ENCODE measurements at places on chromosomes 2 and 18.

GRCh38 chr2:222433332-222434173, 9.2 kb downstream of the SGPP2 start:
- DNase-seq, result no peak

GRCh38 chr2:65574993-65575392, 142.6 kb upstream of the SPRED2 start:
- no peak for DNase-seq

GRCh38 chr2:221486106-221486505, 86.0 kb downstream of the EPHA4 start:
- DNase-seq, result no peak

DNA sequence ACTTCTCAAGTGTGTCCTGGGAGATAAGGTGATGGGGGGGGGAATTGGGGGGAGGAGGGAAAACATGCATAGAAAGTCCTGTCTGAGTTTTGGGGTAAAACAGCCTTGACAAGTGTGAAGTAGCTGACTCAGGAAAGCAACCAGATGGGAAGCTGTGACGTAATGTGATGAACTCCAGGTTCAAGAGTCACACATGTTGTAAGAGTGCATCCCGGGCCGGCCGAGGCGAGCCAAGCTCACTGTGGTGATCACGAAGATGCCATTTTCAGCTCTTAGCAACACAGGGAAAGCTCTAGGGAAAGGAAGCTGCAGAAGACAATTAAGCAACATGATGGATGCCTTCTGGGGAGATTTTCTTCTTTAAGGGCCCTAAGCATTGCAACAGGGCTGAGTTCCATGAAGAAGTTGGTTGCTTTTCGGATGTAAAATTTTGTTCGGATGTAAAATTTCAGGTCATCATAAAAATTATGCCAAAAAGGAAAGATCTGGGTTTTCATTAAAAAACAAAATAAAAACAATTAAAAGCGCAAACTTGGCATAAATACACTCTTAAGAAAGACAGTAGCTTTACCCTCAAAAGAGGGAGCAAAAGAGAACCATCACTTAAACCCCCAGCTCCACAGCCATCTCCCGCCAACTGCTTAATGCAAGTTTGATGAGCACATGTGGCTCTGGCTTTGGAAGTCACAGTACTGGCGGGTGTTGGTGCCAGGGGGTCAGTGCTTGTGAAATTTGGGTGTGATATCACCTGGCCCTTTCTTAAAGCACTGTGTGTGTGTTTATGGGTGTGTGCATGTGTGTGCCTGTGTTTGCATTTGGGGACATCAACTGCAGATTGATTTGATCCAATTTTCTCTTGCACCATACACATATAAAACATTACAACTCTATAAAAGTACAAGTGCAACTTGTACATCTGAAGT, 19.1 kb downstream of the SERTAD2 start:
- DNase-seq, result no peak

DNA sequence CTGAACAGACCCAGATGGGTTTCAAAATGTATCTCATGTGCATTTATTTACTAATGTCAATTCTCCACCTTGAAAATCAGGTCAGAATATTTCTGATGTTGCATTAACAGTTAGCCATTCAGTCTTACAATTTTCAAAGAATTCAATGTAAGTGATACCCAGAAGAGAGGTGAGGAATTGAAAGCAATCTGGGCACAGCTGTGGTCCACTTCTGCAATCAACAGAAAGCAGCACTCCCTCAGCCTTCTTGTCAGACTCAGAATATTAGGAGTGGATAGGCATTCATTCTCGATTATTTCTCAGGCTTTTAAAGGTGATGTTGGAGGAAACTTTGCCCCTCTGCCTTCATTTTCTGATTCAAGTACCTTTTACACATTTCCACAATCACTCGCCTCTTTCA, 15.7 kb downstream of the CCL20 start:
- no peak for DNase-seq

- DNase-seq, result no peak
Measured at GRCh38 chr18:55634545-55634944, 46.6 kb upstream of the TCF4 start.

- peak; percentile 70 for DNase-seq
Measured at GRCh38 chr2:224401641-224402342, at the start of gene FAM124B. Gene FAM124B (minus strand): TSS chr2:224402107. CDS start chr2:224401768, 339 bp downstream.

DNA sequence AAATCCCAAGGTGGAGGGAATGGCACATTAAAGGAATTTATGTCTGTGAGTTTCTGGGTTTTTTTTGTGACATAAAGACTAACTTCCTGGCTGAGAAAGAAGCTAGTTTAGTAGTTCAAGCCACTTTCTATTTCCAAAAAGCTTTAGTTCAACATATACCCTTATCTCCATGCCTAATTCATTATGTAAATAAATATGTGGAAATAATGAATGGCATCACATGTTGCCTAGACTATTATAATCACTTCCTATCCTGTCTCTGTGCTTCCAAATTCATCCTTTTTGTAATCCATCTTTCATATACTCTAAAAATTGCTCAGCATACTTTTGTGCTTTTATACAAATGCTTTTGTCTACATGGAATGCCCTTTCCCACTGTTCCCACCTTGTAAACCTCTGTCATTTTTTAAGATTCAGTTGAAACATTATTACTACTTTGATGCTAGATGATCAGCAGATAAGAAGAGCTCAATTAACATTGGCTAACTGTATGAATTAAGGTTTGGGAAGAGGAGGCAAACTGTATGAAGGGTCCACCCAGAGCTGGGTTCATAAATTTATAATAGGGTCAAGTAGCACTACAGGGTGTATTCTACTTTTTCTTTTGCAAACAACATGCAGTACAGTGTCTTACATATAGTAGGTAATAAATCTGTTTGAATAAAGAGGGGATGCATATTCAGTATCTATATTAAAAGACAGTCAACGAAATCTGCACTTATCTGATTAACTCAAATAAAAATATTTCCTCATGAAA, 61.7 kb upstream of the MTIF2 start:
- DNase-seq, result no peak

DNA sequence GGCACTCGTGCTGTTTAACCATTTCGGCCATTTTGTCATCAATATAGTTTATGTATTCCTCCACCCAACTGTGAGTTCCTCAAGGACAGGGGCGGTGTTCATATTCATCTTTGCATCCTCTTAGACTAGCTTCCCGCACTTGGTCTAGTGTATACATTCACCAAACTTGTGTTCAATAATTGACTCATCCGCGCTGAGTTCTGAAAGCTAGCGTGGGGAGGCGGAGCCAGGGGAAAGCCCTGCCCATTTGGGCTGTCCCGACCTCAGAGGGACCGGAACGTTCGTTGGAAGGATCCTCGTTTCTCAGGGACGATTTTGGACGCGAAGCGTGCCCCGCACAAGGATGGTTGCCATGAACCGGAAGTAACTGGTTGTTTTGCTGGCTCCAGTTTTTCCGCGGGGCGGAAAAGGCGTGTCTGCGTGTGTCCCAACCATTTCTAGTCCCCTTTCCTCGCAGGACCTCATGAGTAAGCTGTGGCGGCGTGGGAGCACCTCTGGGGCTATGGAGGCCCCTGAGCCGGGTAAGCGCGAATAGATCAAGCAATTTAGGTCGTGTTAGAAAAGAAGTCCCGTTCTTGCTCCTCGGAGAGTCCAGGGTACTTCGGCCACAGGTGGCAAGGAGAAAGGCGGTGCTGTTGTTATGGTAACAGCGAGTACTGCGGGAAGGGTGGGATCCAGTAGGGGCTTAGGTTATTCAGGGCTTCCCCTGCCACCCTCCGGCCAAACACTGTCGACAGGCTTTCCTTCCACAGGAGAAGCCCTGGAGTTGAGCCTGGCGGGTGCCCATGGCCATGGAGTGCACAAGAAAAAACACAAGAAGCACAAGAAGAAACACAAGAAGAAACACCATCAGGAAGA, at the start of gene INO80B:
INO80B (plus strand) TSS at position 434 of the 858 bp plus-strand sequence; CDS start at position 464, 30 bp downstream.
- DNase-seq, result peak; percentile 96

DNA sequence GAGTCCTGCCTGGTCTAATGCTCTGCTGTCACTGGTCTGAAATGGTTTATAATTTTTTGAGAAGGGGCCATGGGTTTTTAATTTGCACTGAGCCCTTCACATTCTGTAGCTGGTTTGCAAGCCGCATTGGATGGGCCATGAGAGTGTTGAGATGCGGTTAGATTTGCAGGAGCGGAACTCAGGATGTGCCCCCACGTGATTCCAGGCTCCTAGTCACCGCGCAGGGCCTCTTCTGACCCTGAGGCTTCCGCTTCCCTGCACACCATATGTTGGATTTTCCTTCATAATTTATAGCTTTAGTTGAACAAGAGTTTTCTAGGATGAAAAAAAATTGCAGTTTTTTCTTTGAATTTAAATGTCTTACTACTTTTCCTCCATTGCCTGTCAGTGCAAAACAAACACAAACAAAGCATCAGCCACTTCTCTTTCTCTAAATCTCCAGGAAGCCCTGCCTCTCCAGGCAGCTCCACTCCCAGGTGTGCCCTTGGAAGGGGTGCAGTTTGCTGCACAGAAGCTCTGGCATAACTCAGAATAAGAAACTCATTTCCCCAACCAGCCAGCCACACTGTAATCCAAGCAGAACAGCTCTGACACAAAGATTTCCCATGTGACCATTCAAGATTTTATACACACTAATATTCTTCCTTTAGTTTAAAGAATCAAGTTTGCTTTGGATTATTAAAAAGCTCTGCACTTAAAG, 18.4 kb upstream of the TPO start:
- no peak for DNase-seq

DNA sequence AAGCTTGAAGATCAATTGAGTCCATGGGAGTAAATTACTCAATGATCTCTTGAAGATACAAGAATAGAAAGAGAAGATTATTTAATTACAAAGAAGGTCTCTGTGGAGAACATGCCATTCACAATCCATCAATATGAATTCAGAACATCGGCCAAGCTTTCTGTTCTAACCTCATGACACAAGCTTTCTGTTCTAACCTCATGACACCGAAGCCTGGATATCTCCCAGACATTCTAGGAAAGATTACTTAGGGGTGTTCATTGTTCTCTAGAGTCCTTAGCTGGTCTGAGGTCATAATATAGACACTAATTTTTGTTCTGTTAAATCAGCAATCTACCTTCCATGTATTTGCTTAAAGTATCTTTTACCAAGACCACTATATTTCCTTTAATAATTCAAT, 95.5 kb downstream of the RDH14 start:
- DNase-seq, result no peak

DNA sequence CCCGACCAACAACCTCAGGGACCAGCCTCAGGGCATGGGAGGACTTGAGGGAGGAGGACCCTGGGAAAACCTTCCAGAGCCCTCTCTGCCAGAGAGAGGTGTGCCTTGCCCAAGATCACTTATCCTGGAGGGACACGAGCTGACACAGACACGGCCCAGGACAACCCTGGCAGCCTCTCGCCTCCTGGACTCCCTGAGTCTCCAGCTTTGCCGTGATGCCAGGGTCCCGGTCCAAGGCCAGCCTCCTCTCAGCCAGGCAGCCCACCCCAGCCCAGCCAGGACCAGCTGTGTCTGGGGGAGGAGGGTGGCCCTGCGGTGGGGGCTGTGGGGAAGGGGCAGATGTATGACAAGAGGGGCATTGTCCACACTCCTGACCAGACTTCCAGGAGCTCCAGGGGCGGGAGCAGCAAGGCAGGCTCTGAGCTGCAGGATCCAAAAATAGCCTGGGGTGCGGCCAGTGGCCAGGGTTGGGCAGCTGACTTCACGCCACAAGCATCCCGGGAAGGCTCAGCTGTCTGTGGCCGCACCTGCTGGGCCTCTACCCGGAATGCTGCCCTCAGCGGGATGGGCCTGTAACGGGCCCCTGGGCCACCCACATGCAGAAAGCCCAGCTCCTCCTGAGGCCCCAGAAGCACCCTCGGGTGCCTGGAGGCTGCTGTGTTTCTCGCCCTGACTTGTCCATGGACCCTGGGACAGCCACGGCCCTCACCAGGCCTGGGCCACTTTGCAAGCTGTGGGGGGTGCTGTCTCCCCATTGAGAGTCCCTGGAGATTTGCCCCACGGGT, 65.5 kb upstream of the GPC1 start:
- peak; percentile 85 for DNase-seq

DNA sequence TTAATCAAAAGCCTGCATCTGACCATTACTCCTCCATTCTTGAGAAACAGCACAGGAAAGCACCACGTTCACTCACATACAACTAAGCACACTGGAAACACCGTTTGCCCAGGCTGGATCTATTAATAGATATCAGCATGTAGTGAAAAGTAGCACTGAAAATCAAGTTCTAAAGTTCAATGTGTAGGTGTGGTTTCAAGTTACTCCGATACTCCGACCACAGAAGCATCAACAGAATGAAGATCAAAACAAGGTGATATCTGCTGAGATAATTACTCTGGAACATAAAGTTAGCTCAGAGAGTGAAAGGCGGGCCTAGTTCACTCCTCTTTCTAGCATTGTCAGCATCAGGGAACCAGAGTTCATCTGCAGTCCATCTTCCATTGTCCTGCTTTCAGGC, 1367.4 kb upstream of the ACVR2A start:
- DNase-seq, result no peak

- no peak for DNase-seq
Measured at GRCh38 chr2:189516546-189516945, 64.0 kb downstream of the SLC40A1 start.

DNA sequence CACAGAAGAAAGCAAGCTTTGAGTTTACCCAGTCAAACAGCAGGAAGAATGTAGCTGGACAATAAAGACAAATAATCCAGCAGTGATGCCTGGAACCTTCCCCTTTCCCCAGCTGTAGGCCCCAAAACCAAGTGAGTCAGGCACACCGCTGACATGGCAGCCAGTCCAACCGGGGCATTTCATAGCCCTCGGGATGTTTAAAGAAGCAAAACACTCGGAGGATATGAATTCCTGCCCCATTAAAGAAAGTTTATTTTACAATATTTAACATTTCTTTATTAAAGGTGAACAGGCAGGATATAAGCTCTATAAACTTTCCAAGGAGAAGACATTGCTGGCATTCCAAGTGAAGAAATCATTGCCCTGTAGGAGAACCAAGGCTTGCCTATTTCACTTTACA, 507.6 kb upstream of the TNP1 start:
- DNase-seq, result no peak

DNA sequence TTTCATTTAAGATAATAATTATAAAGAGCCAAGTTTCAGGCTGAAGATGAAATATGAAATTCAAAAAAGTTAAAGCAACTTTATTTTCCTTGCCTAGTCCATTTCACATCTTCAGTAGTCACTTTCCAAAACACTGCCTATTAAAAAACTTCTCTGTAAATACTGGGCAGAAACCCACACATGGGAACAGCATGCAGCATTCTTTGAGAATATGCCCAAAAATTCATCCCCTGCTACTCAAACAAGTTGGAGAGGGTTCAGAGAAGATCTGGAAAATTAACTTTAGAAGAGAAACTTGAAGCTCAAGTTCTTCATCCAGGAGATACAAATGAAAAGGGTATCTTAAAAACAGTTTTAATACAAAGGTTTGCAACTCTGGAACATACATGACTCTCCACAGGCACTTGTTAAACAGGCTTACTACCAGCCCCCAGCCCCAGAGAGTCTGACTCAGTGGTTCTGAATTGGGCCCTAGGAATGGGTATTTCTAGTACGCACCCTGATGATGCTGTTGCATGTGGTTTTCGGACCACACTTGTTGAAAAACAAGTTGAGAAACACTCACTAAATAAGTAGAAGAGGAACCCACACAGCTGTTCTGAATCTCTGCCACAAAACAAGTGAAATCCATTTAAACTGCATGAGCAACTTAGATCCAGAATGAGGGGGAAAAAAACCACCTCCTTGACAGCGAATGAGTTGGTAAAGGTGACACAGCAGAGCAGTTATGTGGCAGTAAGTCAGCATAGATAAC, 329.1 kb downstream of the SATB2 start:
- no peak for DNase-seq

Measured in upper lobe of right lung (tissue), 1 donor.